ENCODE measurements at places on chromosomes 16 and 17.
A peak's percentile ranks its signal among the peaks of the same experiment; 100 is the strongest.

DNA sequence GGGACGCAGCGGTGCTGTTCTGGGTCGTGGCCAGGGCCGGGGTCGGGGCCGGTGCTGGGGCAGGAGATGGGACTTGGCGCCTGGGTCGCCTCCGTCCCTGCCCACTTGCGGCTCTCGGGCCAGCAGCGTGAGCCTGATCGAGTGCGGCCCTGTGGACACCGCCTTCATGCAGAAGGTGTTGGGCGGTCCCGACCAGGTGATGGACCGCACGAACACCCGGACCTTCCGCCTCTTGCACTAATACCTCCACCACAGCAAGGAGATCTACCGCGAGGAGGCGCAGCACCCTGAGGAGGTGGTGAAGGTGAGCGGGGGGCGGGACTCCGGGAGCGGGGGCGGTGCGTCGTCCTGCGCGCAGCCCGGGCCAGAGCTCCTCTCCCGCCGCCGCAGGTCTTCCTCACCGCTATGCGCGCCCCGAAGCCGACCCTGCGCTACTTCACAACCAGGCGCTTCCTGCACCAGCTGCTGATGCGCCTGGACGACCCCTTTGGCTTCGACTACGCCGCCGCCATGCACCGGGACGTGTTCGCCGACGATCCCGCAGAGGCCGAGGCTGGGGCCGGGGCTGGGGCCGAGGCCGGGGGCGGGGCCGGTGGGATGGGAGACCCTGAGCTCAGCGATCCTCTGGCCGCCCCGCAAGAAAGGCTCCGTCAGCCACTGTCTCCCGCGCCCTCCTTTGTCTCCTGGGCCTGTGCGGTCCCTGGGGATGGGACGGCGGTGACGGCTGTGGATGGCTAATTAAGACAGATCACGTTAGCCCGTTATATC is 4.5 kb upstream of the HSD17B1 start:
- no peak for DNase-seq

- no peak for DNase-seq
These were observed 17.2 kb upstream of the RSL1D1 start for GRCh38 chr16:11868412-11868980.

DNA sequence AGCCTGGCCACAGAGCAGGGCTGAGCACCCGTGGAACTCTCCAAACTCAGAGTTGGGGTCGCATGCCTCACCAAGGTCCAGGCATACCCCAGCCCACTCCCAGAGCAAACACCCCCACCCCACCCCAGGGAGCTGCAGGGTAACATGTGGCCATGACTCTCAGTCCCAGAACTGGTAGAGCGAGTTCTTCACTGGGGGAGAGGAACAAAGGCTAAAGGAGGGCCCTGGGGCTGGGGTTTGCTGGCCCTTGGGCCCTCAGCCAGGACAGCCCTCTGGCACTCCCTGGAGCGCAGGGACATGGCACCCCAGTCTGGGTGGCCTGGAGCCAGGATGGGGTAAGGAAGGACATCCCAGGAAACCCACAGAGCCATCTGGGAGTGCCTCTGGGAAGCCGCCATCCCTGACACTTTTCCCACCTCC is 4.2 kb downstream of the HID1 start:
- DNase-seq, result no peak

DNA sequence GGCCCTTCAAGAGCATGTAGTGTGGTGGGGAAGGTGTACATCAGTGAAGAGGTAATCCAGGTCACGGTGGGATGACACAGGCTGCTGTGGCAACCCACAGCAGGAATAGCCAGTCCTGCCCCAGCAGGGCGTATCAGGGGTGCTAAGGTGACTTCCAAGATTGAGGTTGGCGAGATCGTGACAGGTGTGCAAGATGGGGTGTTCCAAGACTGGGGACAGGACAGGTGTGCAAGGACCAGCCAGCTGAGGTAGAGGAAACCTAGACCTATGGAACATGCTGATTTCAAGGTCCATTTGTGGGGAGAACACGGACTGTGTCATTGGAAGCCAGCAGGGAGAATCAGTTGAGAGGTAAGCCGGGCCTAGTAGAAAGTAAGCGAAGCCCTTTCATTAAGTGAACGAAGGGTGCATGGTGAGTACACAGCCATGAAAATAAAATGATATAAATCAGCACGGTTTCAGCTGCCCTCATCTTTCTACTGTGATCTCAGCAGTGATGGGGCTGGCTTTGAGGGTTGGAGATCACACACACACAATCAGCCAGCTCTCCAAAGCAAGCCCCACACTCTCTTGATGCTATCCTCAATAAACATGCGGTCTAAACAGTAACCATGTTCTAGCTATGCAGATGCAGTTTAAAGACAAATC is 497.0 kb downstream of the WWOX start:
- DNase-seq, result no peak

DNA sequence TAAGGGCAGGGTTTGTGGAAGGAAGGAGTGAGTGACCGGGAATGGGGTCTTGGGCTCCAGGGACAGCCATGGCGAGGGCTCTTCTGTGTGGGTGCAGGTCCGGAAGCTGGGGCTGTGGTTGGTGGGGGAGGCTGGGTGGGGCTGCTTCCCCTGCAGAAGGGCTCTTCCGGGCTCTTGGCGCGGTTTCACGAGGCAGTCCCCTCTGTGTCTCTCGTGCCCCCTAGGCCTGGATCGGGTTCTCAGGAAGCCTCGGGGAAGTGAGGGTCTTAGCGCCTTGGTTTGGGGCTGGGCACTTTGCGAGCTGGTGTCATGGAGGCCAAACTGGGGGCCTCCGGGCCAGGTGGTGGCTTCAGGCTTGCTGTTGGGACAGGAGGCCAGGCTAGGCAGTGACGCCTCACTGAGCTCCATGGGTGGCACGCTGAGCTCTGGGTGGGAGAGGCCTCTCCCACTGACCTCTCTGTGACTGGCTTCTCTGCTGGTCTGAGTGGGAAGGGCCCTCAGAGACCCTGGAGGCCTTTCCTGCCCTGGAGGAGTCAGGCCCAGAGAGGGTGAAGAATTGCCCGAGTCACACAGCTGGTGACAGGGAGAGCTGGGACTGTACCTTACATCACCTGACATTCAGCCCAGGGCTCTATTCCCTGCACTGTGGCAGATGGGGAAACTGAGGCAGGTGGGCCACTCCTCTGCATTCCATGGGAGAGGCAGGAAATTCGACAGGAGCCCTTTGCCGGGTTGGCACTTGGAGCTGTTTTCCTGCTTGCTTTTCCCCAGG is 8.2 kb downstream of the ADCY7 start:
- DNase-seq, result no peak

- DNase-seq, result no peak
These were observed 98.9 kb downstream of the CCT6B start for GRCh38 chr17:34862384-34862783.

GRCh38 chr17:42092939-42093338 is 5.3 kb downstream of the ZNF385C start:
- DNase-seq, result no peak

DNA sequence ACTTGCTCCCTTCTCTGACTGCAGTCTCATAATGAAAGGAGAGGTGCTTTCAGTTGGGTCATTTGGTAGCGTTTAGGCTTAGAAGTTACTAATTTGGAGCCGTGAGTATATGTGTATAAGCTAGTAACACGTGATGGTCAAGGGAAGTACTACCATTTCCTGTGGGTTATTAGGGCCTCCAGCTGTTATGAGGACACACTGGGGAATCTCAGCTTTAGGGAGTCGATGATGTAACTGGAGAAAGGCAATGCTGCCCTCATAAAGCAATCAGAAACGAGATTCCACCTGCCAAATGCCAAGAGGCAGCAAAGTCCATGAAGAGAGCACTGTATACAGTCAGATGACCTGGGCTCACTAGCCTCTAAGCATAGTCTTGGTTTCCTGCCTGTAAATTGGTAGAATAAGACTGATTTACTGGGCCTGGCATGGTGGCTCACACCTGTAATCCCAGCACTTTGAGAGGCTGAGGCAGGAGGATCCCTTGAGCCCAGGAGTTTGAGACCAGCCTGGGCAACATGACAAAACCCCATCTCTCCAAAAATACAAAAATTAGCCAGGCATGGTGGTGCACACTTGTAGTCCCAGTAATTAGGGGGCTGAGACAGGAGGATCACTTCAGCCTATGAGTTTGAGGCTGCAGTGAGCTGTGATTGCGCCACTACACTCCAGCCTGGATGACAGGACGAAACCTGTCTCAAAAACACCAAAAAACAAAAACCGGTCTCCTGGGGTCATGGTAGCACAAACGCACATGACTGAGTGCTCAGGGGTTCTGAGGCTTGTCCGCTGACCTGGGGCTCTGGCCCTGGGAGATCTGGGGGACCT is 53.0 kb downstream of the SF3B3 start:
- no peak for DNase-seq

DNA sequence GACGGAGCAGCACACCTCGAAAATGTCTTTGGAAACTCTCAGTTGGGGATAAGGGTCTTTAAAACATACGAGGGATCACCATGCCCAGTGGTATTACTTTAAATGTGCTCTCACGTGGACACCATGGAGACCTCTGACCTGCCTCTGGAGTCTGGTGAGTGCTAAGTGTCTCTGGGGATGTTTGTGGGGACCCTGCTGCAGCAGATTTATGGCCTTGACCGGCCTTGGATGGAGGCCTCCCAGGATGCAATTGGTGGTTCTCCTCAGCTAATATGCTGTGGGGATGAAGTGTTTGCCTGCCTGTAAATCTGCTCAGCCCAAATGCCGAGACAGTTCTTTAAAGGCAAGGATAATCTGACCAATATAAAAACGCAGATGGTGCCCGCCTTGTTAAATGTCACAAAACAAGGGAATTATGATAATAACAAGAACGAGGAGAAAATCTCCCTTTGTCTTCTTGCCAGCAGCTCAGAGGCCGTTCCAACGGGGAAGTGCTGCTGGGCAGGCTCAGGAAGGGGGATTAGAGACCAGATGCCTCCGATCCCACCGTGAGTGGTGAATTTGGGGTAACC is 154.4 kb downstream of the ABCC12 start:
- DNase-seq, result no peak

GRCh38 chr16:78552106-78552675 is 452.7 kb downstream of the WWOX start:
- no peak for DNase-seq

DNA sequence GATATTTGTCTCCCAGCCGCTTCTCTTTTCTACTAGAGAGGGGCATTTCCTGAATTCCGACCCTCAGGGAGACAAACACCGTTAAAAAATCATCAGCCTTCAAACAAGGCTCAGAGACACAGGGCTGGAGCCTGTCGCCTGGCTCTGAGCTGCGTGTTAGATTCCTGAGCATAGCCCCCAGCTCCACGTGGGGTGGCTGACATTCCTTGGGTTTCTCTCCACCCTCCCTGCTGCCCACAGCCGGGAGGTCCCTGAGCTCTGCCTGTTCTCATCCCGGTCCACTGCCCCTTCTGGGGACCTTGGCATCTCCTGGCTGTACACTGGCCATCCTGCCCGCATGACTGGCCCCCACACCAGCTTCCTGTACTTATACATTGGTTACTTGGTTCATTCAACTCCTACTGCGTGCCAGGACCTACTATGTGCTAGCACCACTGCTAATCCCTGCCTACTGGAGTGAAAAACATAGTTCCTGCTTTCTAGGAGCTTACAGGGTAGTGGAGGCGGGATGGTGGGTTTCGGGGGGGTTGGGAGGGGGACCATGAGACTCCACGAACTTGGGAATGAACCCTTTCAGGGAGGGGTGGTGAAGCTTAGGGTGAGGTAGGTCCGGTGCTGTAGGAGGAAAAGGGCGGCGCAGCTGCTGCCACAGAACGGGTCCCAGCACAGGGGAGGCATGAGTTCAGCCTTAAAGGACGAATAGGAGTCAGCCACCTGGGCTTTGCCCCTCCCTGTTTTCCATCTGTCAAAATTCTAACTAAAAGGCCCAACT is 52.1 kb upstream of the TMEM132E start:
- DNase-seq, result no peak

- DNase-seq, result no peak
These were observed 14.8 kb downstream of the UTS2R start for GRCh38 chr17:82386255-82386831.

GRCh38 chr17:27240802-27241155 is 53.1 kb upstream of the WSB1 start:
- no peak for DNase-seq

GRCh38 chr16:48525201-48526057 is 84.6 kb downstream of the N4BP1 start:
- DNase-seq, result no peak

GRCh38 chr16:84952335-84953189 is 58.8 kb downstream of the ZDHHC7 start:
- DNase-seq, result no peak

DNA sequence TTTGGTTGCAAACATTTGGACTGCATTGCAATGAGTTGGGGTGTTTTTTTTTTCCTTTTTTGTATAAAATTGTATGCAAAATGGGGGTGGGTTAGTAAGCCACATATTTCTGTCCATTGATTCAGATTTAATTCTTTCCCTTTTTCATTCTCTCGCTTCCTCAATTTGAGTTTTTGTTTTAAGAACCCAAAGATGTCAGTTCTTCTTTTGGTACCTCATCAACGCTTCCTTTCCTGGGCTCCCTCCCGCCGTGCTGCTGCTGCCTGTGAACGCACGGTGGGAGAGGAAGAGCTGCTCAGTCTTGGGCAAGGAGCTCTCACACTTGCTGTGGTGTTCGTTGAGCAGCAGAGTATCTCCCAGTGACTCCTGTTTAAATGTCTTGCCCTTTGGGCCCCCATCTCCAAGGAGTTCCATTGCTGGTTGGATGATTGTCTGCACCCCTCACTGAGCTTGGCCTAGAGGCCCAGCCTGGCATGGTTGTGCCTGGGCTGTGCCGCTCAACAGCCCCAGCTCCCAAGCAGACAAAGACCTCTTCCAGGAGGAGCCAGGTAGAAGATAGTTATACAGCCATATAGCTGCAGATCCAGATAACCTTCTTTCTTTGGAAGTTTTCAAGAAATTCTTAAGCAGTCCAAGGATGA is 13.6 kb downstream of the UBFD1 start:
- DNase-seq, result no peak

GRCh38 chr17:27530764-27531391 is 74.6 kb downstream of the KSR1 start:
- peak; percentile 34 for DNase-seq

DNA sequence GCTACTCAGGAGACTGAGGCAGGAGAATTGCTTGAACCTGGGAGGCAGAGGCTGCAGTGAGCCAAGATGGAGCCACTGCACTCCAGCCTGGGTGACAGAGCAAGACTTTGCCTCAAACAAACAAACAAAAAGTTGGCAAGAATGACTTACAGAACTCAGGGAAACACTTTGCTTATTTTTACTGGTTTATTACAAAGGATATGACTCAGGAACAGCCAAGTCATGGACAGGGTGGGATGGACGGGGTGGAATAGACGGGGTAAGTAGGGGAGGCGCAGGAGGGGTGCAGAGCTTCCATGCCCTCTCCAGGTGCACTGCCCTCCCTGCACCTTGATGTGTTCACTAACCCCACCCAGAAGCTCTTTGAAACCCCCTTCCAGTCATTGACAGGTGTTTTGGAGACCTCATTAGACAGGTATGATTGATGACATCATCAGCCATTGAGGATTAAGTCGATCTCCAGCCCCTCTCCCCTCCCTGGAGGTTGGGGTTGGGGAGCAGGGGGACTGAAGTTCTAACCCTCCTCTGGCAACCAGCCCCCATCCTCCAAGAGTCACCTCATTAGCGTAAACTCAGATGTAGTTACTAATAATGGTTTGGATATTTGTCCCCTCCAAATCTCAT is 41.3 kb upstream of the ZCCHC14 start:
- no peak for DNase-seq

DNA sequence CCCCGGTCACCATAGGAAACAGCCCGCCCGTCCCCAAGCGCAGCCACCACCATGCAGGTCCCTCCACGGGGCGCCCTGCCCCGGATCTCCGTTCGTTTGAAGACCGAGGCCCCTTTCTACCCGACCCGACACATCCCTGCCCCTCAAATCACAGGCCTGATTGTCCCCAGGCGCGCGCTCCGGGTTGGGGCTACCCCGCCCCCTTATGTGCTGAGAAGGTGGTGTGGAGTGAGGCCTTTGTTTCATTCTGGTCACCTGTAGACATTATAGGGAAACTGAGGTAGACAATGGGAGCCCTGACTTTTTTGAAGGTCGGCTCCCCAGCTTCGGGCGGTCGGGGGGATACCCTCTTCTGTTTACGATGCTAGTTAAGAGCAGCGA is 763 bp upstream of the ACTG1 start:
- DNase-seq, result no peak
